ENCODE measurements at places on chromosomes 12 and 14.

- DNase-seq, result peak; percentile 58
Measured at GRCh38 chr12:13241833-13242488, 45.4 kb downstream of the EMP1 start.

- DNase-seq, result peak; percentile 82
Measured at GRCh38 chr12:94074980-94075629, 73.3 kb upstream of the PLXNC1 start.

DNA sequence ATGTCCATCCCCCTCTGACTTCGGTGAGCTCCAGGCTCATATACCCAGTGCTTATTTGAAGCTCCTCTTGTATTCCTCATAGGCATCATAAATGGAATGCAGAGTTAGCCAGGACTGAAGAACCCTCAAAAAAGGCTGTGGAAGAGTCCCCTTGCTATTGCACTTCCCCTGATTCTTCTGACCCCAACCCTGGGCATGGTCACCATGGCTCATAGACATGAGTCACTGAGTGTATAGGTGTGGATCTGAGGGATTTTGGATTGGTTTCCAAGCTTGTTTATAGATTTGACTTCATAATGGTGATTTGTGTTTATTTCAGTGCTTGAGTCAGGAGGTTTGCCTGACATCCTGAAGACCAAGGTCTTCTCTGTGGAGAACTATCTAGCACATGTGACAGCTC, 98.4 kb upstream of the SLC38A2 start:
- peak; percentile 84 for DNase-seq

DNA sequence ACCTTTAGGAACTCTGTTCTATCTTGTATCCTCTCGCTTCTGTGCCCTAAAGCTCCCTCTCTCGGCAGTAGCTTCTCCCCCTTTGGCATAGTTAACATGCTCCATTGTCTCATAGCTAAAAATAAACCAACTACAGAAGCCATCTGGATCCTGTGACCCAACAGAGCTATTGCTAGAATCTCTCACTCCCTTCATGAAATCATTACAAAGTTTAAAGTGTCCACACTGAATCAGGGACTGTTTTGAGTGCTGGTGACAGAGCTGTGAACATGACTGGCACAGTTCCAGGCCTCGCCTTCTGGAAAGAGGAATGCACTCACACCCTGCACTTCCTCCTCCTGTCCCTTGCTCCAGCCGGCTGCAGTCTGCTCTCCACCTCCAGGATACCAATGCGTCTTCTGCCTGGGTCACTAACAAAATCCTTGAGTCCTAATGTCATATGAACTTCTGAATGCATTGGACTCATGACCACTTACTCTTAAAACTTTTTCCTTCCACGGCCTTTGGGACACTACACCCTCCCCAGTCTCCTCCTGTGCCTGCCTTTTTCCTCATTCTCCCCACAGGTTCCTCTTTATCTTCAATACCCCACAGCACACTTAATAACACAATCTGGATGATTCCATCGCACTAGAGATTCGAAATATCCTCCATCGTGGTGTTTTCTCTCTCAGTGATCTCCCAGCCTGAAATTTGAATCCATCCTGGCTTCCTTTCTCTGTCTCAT, 13.2 kb downstream of the PLBD1 start:
- no peak for DNase-seq
